ENCODE measurements at places on chromosomes 2 and 18. TPM values are rescaled to one million over a fixed set of nuclear protein-coding genes. Genes with fewer than 3 reads are reported as not detected.
A peak's percentile ranks its signal among the peaks of the same experiment; 100 is the strongest.

The USP14 gene
- total RNA-seq: 29.0 TPM

The NFATC1 gene
- total RNA-seq: 2.2 TPM

The ZNF892 gene
- total RNA-seq: 12.0 TPM

The DPP10 gene
- 0.17 TPM for total RNA-seq

The ALPI gene
- total RNA-seq: not detected

The SLC9A4 gene
- total RNA-seq: not detected

The EGR4 gene
- not detected for total RNA-seq

The PRADC1 gene
- 9.4 TPM for total RNA-seq

The CNDP1 gene
- under 0.01 TPM for total RNA-seq

The PRKAG3 gene
- not detected for total RNA-seq

The NCKAP1 gene
- 153 TPM for total RNA-seq

GRCh38 chr18:61679836-61680235, 213.0 kb downstream of the RNF152 start:
- DNase-seq: peak; percentile 2

- no peak for DNase-seq
These were observed 288.2 kb upstream of the ST6GAL2 start for GRCh38 chr2:107174171-107174570.

DNA sequence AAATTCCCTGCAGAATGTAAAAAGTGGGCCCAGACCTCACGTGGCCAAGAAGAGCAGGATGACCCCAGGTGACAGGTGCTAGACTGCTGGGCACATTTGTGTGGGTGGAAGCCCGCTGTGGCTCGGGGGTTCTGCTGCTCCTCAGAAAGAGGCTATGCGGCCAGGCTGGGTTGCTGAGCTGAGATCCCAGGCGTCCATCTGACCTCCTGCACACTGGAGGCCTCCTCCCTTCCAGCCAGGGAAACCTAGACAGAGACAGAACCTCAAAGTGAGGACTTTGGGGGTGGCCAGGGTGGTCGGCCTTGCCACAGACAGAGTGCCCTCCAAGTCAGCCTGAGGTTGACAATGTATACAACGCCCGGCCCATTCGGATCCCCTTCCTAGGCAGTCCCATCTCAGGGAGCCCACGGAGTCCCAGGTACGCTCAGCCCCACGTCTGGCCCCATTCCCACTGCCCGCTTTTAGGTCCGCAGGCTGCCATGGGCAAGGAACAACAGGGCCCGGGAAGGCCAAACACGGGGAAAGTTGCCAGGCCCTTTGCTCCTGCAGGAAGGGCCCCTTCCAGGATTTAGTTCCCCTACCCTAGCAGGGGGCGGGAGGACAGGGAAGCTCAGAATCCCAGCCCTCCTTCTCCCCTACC, 75.6 kb downstream of the KIAA2012 start:
- no peak for DNase-seq

GRCh38 chr2:127225186-127225960, 5.3 kb upstream of the CYP27C1 start:
- DNase-seq: no peak

DNA sequence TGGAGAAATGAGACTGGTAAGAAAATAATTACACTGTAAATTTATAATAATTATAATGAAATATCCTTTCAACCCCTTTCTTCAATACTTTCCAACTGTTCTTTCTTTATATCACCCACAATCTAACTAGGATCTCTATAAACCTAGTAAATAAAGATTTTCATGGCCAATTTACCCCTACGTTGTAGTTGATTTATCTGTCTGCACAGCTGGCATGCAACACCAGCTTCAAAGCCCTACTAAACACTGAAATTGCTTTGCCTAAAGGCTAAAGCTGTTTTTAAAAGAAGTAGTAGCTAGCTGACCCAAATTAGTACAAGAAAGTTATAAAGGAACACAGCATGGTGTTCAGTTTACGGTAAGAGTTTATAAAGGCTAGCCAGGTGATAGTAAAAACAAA, 140.1 kb downstream of the NOL4 start:
- DNase-seq: no peak

- DNase-seq: no peak
These were observed 10.1 kb upstream of the FBXO11 start for GRCh38 chr2:47916412-47916811.

DNA sequence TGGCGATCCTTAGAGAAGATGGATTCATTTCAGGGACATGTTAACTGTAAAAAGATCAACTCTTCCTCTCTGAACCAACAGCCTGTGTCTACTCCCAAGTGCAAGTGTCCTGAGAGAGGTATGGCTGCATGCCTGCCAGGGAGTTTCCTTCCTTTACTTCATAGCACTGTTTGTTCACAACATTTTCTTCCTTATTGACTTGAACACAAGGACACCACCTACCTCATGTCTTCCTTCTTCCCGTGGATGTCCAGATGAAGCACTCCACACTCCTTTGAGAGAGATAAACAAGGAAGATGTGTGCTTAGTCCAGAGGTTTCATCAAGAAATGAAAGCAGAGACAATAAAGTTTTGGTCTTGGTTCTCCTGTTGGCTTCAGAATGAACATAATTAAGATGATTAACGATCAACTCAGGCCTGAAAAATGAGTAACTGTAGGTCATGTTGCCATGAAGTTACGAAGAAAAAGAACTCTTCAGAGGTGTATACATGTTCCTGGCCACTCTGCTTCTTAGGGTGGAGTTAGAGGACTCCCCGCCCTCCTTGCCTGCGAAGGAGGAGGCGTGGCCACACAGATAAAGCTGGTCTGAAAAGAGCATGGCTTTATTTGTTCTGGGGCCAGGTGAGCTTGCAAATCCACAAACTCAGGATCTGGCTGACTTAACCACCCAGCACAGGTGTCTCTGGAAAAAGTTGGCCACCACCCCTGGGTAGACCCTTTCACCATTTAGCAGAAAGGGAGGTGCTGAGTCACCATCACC, 155.0 kb upstream of the KCTD1 start:
- DNase-seq: no peak

DNA sequence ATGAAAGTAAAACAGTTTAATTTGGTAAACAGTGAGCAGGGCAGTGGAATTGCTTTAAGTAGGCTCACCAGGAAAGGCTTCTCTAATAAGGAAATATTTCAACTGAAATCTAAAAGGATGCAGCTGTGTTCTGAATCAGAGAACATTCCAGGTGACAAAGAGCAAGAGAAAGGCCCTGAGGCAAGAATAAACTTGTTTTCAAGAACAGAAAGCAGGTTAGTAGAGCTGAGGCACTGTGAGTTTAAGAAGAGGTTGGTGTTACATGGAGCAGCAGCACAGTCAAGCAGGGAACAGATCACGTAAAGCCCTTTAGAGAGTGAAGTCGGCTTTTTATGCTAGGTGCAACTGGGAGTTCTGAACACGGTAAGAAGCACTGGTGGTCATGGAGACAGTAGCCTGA, 57.0 kb upstream of the SCN1A start:
- DNase-seq: peak; percentile 93

DNA sequence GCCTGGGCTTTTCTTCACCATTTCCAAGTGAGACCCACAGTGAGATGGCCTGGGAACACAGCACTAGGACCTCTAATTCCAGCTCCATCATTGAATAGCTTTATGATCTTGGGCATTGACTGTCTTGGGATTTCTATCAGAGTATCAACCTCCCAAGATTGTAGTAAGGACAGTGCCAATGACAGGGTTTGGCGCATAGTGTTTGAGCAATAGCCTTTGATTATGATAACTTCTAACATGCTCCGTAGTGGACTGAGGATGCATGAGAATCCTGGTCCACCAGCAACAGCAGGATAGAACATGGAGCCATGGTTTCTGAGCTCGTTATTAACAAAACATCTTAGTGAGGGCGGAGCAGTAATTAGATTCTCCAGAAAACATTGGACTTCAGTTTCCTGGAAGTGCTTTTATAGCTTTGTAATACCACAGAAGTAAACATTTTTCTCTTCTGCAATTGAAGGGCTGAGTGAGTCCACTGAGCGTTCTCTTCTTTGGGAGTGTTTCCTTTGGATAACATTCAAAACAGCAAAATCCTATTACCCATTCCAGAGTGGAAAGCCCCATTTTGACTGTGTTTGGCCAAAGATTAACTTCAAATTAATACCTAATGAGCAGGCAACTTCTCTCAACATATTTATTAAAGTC, 63.7 kb downstream of the IL1R2 start:
- DNase-seq: no peak

DNA sequence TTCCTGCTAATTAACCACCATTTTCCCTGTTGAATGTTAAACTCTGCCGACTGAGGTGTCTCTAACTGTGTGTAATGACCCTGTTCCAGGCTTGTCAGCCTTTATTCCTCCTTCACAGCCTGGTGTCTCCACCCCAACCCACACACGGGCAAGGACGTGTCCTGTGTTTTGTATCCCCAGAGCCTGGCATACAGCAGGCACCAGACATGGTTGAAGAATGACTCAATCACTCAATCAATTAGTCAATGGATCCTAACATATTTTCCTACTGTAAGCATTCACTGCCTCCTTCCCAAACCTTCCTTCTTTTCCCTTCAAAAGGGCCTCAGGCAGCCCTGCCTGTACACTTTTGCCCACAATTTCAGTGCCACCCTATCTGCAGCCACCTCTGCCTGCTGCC, 2.7 kb upstream of the TNS1 start:
- peak; percentile 33 for DNase-seq

DNA sequence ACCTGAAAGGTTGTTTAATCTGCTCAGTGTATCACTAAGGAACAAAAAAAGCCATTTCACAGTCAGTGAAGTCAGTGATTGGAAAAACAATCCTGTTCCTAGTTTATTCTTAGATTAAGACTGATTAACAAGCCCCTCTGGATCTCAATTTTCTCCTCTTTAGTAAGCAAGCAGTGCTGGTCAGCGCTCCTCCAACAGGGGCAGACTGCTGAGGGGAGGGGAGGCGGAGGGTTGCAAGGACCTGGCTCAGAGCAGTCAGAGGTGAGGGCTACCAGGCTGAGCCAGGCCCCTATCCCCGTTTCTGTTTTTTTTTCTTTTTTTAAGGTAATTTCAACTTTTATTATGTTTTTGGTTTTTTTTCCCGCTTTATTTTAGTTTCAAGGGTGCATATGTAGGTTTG, 24.7 kb upstream of the KCNS3 start:
- no peak for DNase-seq

DNA sequence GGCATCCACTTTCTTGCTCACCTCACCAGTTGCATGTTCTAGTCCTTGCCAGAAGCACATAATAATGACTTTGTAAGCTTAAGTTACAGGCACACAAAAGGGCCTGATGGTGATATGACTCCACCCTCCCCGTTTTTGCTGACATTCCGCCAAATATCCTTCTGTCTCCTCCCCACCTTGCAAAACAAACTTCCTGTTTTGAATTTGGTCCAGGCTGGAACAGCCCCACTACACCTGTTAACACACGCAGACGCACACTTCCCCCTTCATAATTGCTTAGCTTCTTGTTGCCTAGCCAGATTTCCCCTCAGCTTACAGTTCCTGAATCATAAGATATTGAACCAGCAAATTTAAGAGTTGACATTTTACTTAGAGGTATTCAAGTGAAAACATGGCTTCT, at the start of gene MGAT5:
TSS of gene MGAT5 (plus strand) at position 269 of the 400 bp plus-strand sequence. CDS start 332 bp downstream, outside the sequence.
- no peak for DNase-seq

GRCh38 chr18:73670524-73670923, 477.1 kb downstream of the FBXO15 start:
- DNase-seq: peak; percentile 95

DNA sequence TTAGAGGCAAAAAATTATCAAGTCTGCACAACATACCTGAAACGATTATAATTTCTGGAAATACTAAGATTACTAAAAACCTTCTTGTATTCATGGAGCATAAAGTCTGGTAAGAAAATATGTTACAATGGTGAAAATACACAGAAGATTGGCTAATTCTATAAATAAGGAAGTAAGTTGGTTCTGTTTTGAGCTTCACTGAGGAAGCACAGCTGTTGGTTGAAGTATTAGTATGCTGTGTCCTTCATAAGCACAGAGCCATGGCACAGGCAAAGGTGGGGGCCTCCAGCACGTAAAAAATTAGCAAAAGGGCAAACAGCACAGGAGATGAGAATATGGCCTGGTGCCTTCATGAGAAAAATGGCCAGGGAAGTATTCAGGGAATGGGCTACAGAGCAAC, 40.4 kb upstream of the ANKRD62 start:
- no peak for DNase-seq

GRCh38 chr2:72898585-72898906, 11.3 kb downstream of the SPR start:
- no peak for DNase-seq

- DNase-seq: no peak
These were observed 59.0 kb downstream of the BARD1 start for GRCh38 chr2:214750529-214750928.

DNA sequence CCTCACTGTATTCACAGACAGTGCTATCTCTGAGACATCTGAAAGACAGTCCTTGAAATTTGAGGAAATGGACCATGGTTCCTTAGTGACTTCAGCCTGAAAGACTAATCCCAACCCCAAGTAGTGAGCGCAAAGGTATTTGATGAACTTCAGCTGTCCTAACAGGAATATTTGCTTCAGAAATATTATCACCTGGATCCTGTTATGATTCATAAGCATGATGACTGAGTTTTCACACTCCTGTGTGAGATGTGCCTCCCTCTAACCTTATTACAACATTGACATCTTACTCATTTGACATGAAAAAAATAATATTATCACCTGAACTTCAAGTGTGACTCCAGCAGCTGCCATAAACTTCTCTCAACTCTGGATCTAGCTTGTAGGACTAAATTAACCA, 11.6 kb upstream of the MRPL19 start:
- DNase-seq: peak; percentile 65

- DNase-seq: no peak
These were observed 291.2 kb upstream of the LRP1B start for GRCh38 chr2:142422041-142422440.

DNA sequence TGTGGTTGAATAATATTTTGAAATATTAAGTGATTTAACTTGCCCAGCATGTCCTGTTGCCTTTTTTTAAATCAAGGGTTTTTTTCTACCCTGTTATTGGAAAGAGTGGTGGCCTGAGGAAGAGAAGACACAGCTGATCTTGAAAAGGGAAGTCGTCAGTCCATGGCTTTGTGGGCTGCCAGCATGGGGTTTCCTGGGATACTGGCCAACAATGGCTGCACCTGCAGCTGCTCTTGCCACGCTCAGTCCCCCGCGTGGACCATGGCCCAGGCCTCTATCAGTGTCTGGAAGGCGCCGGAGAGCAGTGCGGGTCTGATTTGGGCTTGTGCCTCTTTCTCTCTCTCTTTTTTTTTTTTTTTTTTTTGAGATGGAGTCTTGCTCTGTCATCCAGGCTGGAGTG, 99.3 kb downstream of the ASB1 start:
- DNase-seq: no peak

GRCh38 chr2:150472511-150472899, 15.0 kb downstream of the RND3 start:
- no peak for DNase-seq
